ENCODE measurements at places on chromosomes 16 and 17.

- DNase-seq: no peak
Measured at GRCh38 chr16:71408536-71408935, 33.3 kb downstream of the TLE7 start.

- DNase-seq: no peak
Measured at GRCh38 chr17:72433797-72434196, 313.0 kb downstream of the SOX9 start.

DNA sequence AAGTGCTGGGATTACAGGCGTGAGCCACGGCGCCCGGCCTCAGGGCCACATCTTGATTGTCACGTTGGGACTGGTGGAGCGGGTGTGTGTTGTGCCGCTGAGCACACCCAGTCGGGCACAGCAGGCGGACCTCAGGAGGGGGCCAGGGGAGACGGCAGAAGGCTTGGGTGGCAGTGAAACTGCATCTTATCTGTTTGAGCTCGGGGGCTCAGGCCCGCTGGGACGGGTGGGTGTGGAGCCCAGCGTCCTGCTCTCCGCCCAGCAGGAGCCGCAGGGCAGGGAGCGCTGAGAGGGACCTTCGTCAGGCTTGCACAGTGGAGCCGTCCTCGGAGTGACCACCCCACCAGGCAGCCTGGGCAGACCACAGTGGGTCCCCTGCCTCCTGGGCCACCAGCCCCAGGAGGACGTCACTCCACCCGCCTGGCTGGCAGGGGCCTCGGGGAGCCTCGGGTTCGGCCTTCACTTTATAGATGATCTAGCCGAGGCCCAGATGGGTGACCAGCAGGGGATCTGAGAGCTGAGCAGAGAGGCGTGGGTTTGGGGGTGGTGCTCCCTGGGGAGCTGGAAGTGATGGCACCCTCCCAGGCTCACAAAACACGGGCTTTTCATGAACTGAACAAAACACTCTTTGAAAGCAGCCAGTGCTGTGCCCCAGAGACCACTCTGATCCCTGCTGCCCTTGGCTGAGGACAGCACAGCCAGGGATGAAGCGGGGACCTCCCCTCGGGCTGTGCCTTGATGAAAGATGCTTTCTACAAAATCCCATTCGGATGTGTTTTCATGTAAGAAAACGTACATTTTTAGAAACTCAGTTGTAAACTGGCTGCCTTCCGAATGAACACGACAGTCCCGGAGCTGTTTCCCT lies 181.1 kb downstream of the SEC14L1 start:
- no peak for DNase-seq

DNA sequence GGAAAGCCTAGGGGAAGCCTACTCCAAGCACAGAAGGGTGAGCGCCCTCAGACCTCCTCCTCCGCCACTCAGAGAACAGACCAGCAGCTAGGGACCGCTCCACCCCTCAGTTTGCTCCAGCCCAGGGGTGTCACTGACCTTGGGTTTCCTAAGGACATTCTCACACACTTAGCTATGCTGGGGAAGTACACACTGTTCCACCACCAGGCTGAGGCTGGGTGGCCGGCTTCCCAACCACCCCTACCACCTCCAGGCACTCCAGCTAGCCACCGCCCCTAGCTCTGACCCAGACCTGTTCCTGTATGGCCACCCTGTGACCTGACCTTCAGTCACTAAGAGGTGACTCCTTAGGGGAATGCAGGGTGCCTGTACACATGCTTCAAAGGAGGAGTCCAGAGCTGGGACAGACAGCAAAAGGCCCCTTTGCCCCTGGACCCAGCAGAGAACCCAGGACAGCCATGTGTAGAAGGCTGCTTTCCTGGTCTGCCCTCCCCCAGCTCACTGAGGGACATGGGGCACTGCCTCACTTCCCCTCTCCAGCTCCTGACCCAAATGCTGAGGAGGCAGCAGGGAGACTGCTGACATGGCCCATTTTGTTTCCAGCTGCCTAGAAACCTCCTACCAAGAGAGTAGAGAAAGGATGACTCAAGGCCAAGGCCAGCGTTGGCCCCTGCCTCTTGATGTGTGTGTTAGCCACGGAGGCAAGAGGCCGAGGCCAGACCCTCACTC lies 6.7 kb downstream of the HSPB9 start:
- no peak for DNase-seq

DNA sequence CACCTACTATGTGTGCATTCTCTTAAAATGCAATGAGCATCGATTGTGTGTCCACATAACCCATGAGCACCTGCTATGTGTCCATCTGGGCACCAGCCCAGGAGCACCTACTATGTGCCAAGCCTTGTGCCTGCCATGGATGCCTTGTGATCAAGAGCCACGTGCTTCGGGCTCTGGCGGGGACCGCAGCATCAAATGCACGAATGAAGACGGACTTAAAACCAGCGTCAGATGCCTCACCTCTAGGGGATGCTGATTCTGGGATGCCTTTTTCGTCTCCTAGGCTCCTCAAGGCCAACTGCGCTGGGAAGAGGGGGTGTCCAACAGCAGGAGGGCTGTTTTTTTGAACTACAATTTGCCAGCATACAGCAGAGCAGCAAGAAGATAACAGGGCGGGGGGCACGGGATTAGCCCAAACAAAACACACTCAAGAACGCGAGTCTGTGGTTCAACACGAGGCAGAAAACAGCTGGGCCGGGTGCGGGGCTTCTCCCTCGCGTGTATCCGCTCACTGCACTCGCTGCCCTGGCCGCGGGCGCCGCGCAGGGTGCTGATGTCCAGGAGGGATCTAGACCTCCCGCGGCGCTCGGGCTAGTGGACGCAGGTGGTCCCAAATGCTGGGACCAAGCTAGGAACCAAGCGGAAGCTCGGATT lies 1.2 kb upstream of the GLIS2 start:
- no peak for DNase-seq

DNA sequence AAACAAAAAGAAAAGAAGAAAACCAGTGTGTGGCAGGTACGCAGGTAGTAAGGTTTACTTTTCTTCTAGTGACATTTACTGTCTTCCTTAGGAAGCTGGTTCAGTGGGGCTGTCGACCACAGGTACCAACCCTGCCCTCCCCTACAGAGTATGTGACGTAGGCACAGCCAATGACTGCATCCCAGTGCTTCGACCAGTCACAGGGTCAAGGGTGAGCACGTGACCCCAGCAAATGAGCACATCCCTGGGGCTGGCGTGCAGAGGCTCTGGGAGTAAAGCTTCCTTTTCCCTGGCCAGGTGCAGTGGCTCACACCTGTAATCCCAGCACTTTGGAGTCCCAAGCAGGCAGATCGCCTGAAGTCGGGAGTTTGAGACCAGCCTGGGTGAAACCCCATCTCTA lies 38.9 kb upstream of the PLCG2 start:
- DNase-seq: no peak

- DNase-seq: no peak
Measured at GRCh38 chr16:48276102-48276501, 28.8 kb upstream of the ABCC11 start.

DNA sequence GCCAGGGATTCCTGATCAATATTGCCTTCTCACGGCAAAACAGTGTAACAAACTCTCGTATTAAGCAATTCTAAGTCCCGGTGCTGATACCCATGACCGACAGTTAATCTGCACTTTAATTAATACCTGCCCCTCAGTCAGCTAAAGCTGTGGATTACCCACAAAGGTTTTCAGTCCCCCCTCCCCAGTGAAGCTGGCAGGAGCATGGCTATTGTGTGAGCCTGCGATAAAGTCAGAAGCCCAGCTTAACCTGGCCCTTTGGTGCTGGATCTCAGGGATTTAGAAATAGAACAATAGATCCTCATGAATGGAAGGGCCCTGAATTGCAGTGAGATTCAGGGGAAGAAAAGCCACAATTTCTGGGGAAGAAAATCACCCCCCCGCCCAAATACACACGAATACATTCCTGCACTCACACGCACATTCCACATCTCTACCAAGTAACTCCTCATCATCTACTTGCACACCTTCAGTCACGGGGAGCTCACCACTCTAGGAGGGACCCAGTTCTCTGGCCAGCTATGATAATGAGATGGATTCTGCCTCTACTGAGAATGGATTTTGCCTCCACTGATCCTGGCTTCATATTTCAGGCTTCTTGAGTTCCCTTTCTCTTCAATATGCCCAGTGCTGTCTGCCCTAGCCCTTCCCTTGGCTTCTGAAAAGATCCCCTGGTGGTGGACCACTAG lies 102.6 kb downstream of the WSCD1 start:
- no peak for DNase-seq

DNA sequence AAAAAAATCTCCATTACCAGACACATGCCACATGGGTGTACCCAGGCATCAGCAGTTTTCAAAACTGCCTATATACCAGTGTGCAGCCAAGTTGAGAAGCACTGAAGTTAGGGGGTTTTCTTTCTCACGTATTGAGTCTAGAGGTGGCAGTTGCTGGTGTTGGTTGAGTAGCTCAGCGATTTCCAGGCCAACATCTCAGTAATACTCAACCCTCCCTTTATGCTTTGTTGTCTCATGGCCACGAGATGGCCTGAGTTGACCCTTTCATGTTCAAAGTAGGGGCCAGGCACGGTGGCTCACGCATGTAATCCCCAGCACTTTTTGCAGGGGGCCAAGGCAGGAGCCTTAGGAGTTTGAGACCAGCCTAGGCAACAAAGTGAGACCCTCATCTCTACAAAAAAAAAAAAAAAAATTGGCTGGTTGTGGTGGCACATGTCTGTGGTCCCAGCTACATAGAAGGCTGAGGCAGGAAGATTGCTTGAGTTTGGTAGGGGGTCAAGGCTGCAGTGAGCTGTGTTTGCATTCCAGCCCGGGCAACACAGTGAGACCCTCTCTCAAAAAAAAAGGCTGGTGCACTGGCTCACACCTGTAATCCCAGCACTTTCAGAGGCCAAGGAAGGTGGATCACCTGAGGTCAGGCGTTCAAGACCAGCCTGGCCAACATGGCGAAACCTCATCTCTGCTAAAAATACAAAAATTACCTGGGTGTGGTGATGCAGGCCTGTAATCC lies 10.8 kb downstream of the LRRC3C start:
- no peak for DNase-seq

DNA sequence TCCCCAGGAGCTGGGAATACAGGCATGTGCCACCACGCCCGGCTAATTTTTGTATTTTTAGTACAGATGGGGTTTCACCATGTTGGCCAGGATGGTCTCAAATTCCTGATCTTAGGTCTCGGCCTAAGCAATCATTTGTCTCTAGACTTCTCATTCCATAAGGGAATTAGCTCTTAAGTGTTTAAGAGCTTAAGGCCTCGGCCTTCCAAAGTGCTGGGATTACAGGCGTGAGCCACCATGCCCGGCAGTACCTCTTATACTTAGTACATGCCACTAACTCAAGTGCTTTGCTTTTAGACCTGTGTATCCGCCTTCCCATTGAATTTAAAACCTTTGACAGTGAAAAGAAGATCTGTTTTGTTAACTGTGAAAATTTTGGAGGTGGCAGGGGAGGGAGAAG lies 16.6 kb upstream of the IL21R start:
- DNase-seq: no peak

DNA sequence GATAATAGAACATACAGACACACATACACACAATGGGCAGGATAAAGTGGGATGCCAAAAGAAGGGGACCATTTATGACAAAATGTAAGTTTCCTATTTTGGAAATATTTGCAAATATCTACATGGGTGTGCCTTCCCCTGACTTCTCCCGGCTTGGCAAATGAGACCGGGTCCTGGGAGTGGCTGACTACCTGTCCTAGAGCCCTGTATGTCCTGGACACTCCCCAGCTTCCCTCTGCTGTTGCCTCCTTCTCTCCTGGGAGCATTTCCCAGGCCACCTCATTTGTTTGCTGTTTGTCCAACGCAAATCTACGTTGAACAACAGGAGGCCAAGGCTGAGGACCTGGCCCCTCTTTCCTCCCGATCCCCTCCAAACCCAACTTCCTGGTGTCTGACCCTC lies 16.9 kb downstream of the PECAM1 start:
- DNase-seq: no peak

All from stimulated activated CD4-positive, alpha-beta T cell treated with anti-CD3 and anti-CD28 coated beads, Interleukin-2, amount 100 ng/mL, for 24 hours (primary cell).